Skeletal muscle cell (primary cell): ENCODE measurements at places on chromosomes 6 and 20.

DNA sequence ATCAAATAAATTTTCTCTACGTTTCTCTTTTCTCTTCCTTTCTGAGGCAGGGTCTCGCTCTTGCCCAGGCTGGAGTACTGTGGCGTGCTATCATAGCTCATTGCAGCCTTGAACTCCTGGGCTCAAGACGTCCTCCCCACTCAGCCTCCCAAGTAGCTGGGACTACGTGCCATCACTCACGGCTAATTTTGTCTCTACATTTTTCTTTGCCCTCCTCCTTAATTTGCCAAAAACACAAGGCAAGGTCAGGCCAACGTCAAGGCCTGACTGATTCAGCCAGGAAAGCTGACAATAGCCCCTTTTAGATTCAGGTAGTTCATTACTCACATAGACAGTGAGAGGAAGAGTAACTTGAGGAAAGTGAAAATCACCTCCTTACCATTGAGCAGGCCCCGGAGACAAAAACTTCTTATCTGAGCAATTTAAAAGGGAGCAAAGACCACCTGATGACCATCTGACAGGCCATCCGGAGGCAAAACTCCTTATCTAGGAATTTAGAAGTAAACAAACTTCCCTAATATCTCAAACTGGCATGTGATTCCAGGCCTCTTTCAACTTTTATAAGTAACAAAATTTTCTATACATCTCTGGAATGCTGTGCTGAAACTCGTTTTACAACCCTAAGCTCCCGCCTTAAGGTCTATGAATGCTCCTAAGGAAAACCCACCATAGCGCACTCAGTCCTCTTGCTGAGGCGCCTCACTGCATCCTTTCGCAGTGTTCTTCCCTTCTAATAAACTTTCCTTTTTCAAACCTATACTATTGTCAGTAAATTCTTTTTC lies 42.1 kb upstream of the SRPK1 start:
- DNase-seq = no peak

GRCh38 chr6:84498905-84499304 lies 265.5 kb downstream of the TBX18 start:
- no peak for DNase-seq

GRCh38 chr6:141415896-141416295 lies 716.8 kb upstream of the GJE1 start:
- DNase-seq = no peak

DNA sequence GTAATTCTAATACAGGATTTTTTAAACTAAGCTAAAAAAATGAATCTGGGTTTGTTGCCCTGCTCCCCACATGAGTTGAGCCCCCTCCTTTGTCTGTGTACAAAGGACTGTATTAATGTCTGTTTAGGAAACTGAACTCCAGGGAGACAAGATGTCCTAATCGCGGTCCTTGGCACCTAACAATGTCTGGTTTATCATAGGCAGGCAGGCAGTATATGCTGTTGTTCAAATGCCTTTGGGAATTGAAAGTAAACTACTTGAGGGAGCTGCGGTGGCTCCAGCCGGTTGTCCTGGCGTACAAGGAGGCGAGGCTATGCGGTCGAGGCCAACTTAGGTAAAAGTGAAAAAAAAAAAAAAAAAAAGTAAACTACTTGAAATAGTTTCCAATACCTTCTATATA lies 98.5 kb downstream of the TULP4 start:
- DNase-seq = no peak

DNA sequence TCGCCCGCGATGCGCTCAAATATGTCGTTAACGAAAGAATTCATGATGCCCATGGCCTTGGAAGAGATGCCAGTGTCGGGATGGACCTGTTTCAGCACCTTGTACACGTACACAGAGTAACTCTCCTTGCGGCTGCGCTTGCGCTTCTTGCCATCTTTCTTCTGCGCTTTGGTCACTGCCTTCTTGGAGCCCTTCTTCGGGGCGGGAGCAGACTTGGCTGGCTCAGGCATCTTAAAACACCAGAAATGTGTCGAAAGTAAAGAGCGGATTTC lies 36.4 kb downstream of the HFE start:
- DNase-seq = no peak

GRCh38 chr6:162921062-162921461 lies 193.3 kb downstream of the PACRG start:
- DNase-seq = no peak

DNA sequence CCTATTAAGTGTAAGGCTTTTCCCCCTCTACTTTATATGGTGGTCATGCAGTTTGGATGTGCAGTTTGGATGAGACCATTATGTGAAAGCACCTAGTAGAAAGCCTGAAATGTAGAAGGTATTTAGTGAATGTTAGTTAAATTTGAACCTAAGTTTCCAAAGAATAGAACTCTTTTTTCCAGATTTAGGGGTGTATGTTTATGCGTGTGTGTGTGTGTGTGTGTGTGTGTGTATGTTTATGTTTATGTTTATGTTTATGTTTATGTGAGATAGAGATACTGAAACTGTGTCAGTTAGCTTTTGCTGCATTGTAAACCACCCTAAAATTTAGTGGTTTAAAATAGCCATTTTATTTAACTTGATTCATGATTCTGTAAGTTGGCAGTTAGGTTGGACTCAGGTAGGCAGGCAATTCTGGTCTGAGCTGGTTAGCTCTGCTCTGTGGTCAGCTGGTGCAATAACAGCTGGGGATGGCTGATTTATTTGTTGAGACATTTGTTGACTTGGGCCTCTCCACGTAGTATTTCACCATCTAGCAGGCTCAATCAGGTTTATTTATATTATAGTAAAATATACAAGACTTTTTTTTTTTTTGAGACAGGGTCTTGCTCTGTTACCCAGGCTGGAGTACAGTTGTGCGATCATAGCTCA lies 54.0 kb downstream of the STK4 start:
- no peak for DNase-seq

- no peak for DNase-seq
Observed at GRCh38 chr6:32117461-32117860, 8.3 kb upstream of the TNXB start.

DNA sequence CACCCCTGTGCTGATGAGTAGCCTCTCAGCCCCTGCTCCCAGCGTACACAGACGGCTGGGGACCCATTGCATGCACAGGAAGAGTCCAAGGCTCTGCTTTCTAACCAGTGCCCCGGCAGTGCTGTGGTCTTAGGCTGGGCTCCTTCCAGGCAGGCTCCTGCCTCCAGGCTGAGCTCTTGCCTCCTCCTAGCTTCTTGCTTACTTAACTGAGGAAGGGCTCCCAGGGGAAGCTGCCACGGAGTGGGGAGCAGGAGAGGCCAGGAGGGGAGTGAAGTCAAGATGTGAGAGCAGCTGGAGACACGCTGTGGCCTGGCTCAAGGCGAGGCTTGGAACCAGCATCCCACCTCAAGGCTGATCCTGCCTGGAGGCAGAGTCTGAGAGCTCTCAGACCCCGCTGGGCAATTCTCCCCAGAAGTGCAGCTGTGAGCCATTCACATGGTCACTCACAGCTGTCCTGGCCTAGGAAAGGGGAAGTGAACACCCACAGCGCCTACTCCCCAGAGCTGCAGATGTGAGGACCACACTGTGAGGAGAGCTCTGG lies 141.0 kb downstream of the TBXT start:
- no peak for DNase-seq

DNA sequence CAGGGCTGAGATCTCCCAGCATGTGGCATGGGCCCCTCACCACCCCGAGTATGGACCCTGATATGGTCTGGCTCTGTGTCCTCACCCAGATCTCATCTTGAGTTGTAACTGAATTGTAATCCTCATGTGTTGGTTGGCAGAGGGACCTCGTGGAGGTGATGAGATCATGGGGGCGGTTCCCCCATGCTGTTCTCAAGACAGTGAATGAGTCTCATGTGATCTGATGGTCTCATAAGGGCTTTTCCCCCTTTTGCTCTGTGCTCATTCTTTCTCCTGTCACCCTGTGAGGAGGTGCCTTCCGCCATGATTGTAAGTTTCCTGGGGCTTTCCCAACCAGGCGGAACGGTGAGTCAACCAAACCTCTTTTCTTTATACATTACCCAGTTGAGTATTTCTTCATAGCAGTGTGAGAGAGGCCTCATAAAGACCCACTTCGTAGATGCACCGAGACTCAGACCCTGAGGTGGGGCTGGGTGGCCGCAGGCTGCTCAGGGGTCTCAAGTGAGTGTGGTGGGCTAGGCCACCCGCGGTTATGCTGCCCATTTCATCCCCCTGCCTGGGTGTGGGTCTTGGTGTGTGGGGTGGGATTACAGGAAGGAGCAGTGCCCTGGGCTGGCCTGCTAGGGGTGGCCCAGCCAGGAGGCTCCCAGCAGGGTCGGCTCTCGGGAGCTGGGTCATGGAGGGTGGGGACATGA lies 26.2 kb upstream of the GATA5 start:
- no peak for DNase-seq

DNA sequence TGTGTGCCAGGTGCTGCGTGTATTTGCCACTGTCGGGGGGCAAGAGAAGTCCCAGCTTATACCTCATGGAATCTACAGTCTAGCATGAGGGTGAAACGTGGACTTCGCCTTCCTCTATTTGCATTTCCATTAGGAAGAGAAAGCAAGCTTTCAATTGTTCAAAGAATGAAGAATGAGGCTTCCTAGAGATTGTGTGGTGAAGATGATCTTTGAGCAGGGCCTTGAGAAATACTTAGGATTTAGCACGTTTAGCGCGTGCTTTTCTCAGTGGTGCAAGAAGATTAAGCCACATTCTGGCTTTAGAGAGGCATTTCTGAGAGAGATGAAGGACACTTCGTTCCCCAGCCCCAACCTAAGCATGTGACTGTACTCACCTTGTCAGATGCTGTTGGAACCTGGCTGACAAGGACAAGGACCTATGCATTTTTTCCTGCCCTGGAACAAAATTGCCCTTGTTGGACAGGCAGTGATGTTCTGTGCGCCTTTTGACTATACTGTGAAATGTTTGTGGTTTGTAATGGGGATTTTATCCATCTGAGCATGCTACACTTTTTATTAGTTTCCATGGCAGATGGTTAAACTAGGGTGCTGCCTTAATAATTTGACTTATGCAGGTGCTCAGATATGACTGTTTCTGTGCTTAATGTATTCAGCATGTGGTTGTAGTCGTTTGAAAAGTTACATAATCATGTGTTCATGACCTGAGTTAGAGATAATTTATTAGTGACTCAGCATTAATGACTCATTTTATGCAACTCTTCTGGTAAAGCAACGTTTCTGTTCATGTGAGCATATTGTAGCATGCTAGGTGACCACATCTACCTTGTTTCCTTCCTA lies 10.7 kb downstream of the TULP4 start:
- peak; percentile 15 for DNase-seq

DNA sequence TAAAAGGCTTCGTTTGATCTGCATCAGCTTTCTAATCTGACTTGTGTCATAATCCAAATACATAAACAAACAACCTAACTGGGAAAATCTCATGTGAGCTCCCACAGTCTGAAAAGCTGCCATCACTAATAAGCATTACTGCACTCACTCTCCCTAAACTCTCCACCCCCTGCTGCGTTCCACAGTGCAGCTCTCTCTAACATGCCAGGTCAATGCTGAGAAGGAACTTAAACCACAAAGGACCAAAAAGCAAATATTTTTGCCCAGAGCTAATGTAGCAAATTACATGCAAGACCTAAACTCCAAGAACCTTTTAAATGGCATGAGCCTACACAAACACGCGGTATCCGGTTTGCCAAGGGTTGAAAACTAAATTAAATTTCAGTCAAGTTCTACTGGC lies 542.3 kb upstream of the JARID2 start:
- peak; percentile 82 for DNase-seq

DNA sequence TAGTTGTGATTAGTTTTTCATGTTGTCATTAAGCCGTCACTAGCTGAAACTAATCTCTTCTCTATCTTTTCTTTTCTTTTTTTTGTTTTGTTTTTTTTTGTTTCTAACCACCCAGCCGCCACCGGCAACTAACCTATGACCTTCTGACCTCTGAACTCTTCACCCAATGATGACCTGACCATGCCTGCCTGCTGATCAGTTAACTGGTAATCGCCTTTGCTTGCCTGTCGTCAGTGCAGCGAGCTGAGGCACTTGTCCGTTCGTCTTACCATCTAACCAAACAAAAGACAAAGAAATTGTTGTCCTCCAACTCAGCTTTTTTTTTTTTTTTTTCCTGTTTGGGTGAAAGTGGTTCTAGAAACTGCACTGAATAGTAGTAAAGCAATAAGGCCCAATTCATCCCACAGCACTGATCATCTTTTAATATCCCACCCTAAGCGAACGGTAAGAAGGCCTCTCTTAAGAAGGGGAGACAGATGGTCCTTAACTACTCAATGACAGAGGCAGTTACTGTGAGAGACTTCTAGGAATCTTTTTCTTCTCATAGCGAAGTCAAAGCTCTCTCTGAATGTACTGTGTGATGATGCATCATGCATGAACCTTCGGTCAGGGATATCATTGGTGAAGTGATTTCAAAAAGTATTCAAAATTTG lies 156.2 kb downstream of the QKI start:
- DNase-seq = no peak

GRCh38 chr6:138334000-138334399 lies 43.7 kb upstream of the SMIM28 start:
- DNase-seq = no peak

DNA sequence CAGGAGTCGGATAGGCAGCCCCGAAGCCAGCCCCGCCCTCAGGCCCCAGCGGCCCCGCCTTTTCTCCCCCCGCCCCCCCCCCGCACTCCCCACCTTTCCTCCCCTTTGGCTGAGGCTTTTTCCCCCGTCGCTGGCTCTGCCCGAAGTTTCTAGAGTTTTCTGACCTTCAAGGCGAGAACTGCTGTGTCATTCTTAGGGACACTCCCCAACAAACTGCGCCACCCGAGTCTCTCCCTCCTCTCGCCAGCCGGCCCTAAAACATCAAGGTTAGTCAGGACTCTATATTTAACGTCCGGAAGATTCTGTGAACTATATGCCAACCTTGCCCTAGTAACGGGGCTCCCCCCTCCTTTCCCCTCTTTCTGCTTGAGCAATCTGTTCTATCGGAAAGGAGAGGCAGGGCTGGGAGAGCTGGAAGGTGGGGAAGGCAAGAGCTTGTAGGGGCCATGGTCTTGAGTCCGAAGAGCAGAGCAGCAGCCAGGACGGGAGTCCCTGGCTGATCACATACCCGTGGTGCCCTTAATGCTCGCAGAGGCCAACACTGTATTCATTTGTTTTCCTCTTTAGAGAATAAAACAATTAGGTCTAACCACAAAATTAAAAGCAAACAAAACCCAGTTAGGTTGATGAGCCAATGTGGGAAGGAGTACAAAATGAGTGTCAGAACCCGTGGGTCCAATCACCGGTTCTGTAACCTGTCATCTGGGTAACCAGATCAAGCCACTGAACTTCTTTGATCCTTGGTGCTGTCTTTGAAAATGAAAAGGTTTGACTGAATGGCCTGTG lies 5.3 kb upstream of the HSPA1B start:
- peak; percentile 41 for DNase-seq

GRCh38 chr20:881051-881782 lies 34.9 kb downstream of the ANGPT4 start:
- no peak for DNase-seq

- no peak for DNase-seq
Observed at GRCh38 chr6:12645941-12646340, 70.6 kb upstream of the PHACTR1 start.

- no peak for DNase-seq
Observed at GRCh38 chr6:2196079-2196679, 49.2 kb downstream of the GMDS start.

GRCh38 chr20:34710861-34711574 lies 6.9 kb downstream of the TP53INP2 start:
- no peak for DNase-seq
